ENCODE measurements at places on chromosomes 2 and 18. TPM values are rescaled to one million over a fixed set of nuclear protein-coding genes. Genes with fewer than 3 reads are reported as not detected.

FIGN gene
- 12.6 TPM for polyA plus RNA-seq

ZNF892 gene
- polyA plus RNA-seq = 6.8 TPM

IL18RAP gene
- 0.17 TPM for polyA plus RNA-seq

RETREG2 gene
- 113 TPM for polyA plus RNA-seq

ACTG2 gene
- polyA plus RNA-seq = 1.9 TPM

TRPM8 gene
- 0.10 TPM for polyA plus RNA-seq

FARSB gene
- 25.8 TPM for polyA plus RNA-seq

EFEMP1 gene
- 95.5 TPM for polyA plus RNA-seq

TSPYL6 gene
- 0.07 TPM for polyA plus RNA-seq

HJURP gene
- 23.4 TPM for polyA plus RNA-seq

STPG4 gene
- polyA plus RNA-seq = 0.30 TPM

EHBP1 gene
- polyA plus RNA-seq = 40.7 TPM

IL36A gene
- polyA plus RNA-seq = not detected

SRD5A2 gene
- 0.06 TPM for polyA plus RNA-seq

OTOS gene
- polyA plus RNA-seq = not detected

TMEM214 gene
- 62.3 TPM for polyA plus RNA-seq

IL1RN gene
- 2.9 TPM for polyA plus RNA-seq

FEV gene
- polyA plus RNA-seq = 0.17 TPM

CCDC148 gene
- 7.3 TPM for polyA plus RNA-seq

SLC39A6 gene
- 73.4 TPM for polyA plus RNA-seq

NEURL3 gene
- 6.1 TPM for polyA plus RNA-seq

CFC1 gene
- polyA plus RNA-seq = not detected

MTIF2 gene
- 37.6 TPM for polyA plus RNA-seq

LIPG gene
- polyA plus RNA-seq = 43.9 TPM

IFIH1 gene
- polyA plus RNA-seq = 5.4 TPM

PPP1R1C gene
- polyA plus RNA-seq = 3.5 TPM

GPR35 gene
- 2.5 TPM for polyA plus RNA-seq

SLC23A3 gene
- polyA plus RNA-seq = 25.1 TPM

NT5DC4 gene
- polyA plus RNA-seq = 1.4 TPM

ADAM23 gene
- 5.1 TPM for polyA plus RNA-seq

SCG2 gene
- polyA plus RNA-seq = 0.54 TPM

SCN3A gene
- 0.44 TPM for polyA plus RNA-seq

LDLRAD4 gene
- polyA plus RNA-seq = 10.6 TPM

REG3A gene
- not detected for polyA plus RNA-seq

MAL gene
- 352 TPM for polyA plus RNA-seq

RRM2 gene
- 55.9 TPM for polyA plus RNA-seq

VWA3B gene
- polyA plus RNA-seq = 0.43 TPM

LOXL3 gene
- 11.4 TPM for polyA plus RNA-seq

SERPINB4 gene
- not detected for polyA plus RNA-seq

IL36RN gene
- polyA plus RNA-seq = not detected

PLCL1 gene
- polyA plus RNA-seq = 13.9 TPM

CLEC4F gene
- 0.09 TPM for polyA plus RNA-seq

GKN2 gene
- not detected for polyA plus RNA-seq

PSD4 gene
- 11.2 TPM for polyA plus RNA-seq

COLEC12 gene
- polyA plus RNA-seq = 28.6 TPM

Measured in renal pelvis (tissue), 12 donors.